ENCODE measurements at places on chromosomes 2 and 18.
A peak's percentile ranks its signal among the peaks of the same experiment; 100 is the strongest.

- no peak for DNase-seq
Observed at GRCh38 chr2:209380293-209380692, 43.6 kb upstream of the MAP2 start.

GRCh38 chr2:120710256-120710655 lies 25.4 kb upstream of the GLI2 start:
- no peak for DNase-seq

DNA sequence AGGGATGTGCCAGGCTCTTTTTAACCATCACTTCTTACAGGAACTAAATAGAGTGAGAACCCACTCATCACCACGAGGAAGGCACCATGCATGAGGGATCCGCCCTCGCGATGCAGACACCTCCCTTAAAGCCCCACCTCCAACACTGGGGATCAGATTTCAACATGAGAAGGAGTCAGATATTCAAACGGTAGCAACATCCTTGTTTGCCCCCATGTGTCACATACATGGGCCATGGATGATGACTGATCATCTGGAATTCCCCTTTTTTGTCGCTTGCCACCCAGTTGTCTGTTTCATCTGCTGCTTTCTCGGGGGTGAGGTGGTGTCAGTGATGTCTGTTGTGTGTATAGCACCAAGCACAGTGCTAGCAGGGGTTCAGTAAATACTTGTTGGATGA lies 57.9 kb downstream of the NCK2 start:
- peak; percentile 70 for DNase-seq

DNA sequence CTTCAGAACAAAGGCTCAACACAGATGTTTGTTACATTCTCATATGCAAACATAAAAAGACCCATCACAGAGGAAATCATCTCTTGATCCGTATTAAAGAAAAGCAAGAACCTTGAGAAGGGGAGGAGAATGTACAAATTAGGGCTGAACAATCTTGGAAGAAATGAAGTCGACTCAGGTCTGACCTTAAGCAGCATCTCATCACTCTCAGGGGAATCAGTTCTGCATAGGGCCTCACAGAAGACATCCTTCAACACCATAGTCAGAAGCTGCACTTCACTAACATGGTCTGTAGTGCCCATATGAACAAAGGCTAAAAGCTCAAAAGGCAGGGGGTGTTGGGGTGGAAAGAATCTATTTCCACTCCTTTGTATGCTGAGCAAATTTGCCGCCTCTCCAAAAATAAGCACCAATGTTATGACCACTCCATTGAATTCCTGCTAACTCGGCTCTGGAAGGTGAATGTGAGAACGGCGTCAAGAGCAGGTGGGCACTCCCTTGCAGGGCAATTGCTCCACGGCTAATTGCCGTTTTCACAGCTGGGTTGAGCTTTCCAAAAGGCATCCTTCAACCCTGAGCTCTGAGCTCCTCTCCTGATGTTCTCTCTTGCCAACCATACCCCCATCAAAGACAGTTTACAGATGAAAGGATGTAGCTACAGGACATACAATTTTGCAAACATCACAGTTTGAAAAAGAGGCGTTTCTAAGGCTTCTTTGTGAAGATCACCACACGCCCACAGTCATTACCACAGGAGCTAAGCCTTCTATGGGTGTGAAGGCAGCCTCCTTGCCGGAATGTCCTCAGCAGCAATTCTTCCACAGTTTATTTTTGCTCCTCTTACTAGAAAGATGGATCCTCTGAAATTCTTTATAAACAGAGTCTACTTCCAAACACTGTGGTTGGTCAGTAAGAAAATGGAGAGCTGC lies 10.0 kb downstream of the KLF7 start:
- DNase-seq = no peak

GRCh38 chr2:56898986-56899385 lies 715.2 kb downstream of the CCDC85A start:
- DNase-seq = no peak

GRCh38 chr2:238169048-238169707 lies 10.4 kb downstream of the ERFE start:
- DNase-seq = no peak

- DNase-seq = no peak
Observed at GRCh38 chr2:54065891-54066290, 49.5 kb upstream of the ACYP2 start.

GRCh38 chr2:200619279-200619678 lies 33.5 kb downstream of the AOX1 start:
- no peak for DNase-seq

DNA sequence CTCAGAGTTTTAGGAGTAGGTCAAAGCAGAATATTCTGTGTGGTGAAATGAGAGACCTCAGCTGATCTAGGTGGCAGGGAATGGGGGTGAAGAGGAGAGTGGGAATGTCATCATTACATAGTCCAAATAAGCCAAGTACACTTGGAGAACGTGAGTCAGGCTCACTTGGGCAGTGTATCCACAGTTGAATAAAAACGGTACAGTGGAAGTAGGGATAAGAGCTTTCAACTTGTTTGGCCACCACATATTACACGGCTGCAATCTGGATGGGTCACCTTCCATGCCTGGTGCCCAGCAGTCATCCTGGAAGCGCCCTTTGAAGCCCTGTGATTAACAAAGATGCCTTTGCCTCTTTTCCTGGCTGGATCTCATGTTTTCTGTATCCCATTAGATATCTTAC lies 28.6 kb downstream of the MIB1 start:
- DNase-seq = no peak

DNA sequence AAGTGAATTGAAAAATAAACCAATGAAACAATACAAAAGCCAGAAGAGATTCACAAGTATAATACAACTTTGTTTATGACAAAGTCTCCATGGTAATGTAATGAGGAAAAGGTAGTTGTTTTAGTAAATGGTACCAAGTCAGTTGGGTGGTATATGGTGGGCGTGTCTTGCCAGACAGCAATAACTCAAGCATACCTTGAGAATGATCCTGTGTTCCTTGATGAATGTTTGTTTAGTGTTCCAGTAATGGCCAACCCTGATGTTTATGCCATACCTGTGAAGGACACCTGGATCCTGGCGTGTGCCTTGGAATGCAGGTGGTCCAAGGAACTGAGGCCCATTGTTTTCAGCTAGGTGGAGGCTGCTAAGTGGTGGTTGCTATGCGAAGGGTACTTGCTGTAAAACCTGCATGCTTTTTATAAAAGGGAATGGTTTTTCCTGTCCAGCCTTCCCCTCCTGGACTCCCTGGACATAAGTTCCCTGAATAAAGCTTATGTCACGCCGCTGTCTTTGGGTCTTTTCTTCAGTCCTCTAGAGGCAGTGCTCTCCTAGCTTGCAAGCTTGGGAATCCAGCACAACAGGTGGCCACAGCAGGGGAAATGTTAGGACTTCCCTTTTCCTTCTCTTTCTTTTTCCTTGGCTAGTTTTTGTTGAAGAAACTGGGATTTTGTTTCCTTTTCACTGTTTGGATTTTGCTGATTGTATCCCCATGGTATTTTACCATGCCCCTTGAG lies 54.7 kb downstream of the MTA3 start:
- DNase-seq = no peak

- DNase-seq = no peak
Observed at GRCh38 chr2:223828314-223828713, 9.1 kb downstream of the AP1S3 start.

DNA sequence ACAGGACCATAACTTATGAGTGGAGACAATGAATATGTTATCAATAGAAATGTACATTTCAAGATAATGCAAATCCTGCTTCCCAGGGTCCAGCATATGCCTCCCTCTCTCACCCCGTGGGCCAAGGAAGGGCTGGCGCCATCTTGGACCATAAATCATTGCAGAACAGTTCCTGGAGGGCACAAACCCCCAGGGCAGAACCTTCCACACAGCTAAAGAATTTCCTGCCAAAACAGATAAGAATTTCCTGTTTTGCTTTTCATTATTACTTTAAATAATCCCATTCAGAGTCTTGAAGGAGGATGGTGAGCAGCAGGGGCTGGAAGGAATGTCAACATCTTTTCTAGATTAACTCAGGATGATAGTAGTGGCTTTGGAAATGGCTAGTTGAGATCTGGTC lies 53.7 kb downstream of the EHD3 start:
- DNase-seq = no peak

DNA sequence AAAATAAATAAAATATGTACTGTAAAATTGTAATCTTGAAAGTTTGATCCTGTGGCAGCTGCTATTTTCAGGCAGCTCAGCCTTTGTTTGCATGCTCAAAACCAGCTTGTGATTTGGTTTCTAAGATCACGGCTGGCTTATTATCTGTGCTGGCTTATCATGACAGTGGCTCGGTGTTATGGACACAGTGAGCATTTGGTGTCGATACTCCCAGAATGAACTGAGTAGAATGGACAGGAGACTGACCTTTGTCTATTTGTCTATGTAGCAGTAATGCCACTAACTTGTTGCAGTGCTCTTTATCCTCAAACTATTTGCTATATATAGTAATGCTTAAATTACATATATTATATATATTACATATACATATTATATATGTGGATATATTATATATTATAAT lies 58.8 kb downstream of the NEDD4L start:
- DNase-seq = no peak

DNA sequence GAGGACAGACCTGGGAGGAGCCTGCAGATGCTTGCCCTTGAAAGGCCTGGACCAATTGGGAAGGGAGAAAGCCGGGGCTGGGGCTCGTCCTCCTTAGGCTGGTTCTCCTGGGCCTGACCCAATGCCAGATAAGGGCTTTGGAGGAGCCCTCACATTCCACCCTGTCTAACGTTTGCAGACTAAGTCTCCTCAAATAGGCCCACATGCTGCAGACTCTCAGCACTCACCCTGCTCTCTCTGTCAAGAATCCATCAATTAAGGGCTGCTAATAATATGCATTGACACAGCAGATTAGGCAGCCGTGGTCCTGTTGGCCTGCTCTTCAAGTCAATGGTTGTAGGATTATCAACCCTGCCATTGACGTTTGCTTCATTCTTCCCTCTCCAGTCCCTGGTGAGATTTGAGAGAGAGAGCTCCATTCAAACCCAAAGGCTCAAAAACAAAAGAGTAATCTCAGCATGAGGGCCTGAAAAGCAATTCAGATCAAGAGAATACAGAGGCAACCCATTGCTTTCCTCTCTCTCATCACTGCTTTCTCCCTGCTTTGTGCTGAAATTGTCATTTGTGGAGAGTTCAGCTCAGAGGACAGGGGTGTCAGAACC lies 167.6 kb downstream of the INSIG2 start:
- no peak for DNase-seq

- DNase-seq = no peak
Observed at GRCh38 chr2:16050261-16050907, 110.0 kb downstream of the MYCN start.

- no peak for DNase-seq
Observed at GRCh38 chr2:30747206-30747605, 60.0 kb downstream of the CAPN13 start.

DNA sequence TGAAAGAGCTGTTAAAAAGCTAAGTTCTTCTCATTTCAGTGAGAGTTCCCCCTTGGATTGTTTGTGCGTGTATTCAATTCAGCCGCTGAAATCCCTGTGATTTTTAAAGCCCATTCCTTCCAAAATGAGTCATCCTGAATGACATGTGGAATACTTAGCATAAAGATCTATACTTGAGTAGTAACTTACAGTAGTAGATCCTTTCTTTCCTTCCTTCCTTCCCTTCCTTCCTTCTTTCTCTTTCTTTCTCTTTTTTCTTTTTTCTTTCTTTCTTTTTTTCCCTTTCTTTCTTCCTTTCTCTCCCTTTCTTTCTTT lies 18.2 kb upstream of the SOX11 start:
- no peak for DNase-seq

DNA sequence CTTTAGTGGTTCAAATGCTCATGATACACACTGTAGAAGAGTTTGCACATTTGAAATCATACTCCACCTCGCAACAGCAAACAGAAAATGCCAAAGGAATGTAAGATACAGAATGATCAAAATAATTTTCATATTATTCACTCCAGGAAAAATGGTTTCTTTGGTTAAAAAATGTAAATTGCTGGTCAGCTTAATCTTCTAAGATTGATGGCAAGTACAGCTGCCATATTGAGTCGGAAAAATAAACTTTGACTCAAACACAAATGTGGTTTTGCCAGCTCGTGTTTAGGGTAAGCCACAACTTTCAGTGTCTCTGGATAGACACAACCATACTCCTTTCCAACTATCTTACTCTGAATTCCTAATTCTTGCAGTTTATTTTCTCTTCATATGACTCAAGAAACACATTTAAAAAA lies 154.9 kb upstream of the SMIM21 start:
- no peak for DNase-seq

GRCh38 chr2:105803337-105803736 lies 58.6 kb downstream of the NCK2 start:
- no peak for DNase-seq

- no peak for DNase-seq
Observed at GRCh38 chr2:105510761-105511528, 112.1 kb upstream of the FHL2 start.

GRCh38 chr18:51490860-51491259 lies 293.4 kb upstream of the MEX3C start:
- DNase-seq = no peak

Measured in effector CD4-positive, alpha-beta T cell (primary cell).